T follicular helper cell (primary cell): ENCODE measurements at places on chromosomes 2 and 18.

GRCh38 chr18:75207310-75208154, 1.4 kb downstream of the PTGR3 start:
- DNase-seq, result no peak

DNA sequence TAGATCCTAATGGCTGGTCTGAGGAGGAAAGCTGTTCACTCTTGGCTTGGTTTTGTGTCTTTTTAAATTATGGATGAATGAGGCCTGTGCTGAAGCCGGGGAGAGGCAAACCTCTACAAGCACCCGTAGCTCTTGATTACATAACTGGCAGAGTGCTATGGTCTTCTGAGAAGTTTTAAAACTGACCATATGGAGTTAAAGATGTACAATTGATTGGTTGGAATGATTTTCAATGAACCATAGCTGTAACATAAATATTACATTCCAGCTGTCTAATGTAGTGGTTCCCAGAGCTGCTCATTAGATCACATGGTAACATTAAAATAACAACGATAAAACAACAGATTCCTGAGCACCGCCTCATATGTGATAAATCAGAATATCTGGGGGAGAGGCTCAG, 71.1 kb upstream of the MAP4K3 start:
- no peak for DNase-seq

DNA sequence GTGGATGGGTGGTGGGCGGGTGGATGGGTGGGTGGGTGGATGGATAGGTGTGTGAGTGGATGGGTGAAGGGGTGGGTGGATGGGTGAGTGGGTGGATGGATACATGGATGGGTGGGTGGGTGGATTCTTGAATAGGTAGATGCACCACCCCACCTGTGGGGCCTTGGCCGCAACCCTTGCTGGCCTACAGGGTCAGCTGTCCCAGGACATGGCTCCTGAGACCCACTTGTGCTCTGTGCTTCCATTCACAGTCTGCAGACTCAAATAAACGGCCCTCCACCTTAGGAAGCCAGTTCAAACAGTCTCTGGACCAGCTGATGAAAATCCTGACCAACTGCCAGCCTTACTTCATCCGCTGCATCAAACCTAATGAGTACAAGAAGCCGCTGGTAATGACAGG, 54.4 kb downstream of the MYO7B start:
- no peak for DNase-seq

DNA sequence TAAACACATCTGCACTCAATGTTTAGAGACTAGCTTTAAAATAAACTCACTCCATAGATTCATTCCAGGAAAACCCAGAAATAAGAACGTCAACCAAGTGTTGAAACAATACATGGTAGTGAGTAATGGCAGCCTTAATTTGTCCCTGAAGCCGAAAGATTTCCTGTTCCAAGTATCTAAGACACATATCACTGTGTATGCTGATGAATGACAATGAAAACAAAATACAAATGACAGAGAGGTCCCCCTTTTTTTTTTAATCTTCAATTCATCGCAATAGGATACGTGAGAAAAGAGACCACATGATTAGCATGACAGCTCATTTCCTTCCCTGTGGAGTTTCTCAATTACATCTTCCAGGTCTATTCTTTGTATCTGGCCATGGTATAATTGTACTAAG, 160.5 kb upstream of the STK17B start:
- no peak for DNase-seq

GRCh38 chr18:9925795-9926194, 12.0 kb downstream of the VAPA start:
- no peak for DNase-seq

GRCh38 chr2:223588251-223588650, 13.9 kb downstream of the SCG2 start:
- no peak for DNase-seq

GRCh38 chr2:146481629-146482028, 1363.2 kb upstream of the ACVR2A start:
- DNase-seq, result no peak

DNA sequence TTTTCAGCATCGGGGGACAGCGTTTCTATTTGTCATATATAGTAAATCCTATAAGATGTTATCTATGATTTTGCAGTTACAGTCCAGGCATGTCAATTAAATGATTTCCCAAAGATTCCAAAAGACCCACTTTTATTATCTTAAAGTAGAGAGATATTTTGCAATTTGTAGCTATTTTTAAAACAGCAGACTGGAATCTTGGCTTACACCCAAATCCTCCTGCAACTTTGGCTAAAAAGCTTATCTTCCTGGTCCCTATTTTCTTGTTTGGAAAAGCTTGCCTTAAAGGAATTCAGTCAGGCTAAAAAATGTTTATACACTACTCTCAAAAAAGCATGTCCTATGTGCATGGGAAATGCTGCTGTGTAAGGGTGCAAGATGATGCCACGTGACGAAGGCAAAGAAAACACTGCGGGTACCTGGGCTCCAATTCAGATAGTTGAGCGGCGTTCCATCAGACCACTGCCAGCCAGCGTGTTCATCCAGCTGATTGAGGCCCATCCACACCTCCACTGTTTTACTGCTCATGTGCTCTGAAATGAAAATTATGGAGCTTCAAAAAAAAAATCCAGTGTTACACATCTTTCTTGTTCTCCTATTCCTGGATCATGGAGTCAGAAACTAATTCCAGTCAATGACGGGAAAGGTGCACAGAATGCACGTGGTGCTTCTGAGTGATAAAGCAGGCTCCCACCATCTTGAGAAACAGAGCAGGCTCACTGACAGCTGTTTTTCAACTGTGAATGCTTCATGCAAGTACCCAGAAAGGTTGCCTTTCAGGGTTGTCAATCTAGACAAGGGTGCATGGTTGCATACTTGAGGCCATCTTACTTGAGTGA, 33.8 kb downstream of the PLA2R1 start:
- DNase-seq, result no peak

DNA sequence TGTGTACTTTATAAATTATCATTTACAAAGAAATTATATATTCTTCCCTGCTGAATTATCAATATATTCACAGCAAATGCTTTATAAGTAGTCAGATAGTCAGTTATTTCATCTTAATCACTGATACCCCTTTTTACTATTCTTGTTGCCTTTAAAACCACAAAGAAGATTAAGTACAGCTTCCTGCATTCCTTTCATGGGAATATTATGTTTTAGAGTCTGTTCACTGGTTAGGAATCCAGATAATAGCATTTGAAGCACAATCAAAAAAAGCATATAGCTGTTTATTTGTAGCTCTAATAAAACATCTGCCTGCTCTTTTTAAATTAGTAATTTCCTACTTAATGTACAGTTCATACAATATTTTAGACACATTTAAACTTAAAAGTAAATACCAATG, 508.9 kb downstream of the FBXO15 start:
- no peak for DNase-seq

GRCh38 chr2:95552911-95553310, 38.9 kb upstream of the TRIM43 start:
- DNase-seq, result no peak

GRCh38 chr18:10293966-10294365, 160.5 kb upstream of the APCDD1 start:
- no peak for DNase-seq

- no peak for DNase-seq
Measured at GRCh38 chr2:119696005-119696404, 17.0 kb downstream of the TMEM177 start.

DNA sequence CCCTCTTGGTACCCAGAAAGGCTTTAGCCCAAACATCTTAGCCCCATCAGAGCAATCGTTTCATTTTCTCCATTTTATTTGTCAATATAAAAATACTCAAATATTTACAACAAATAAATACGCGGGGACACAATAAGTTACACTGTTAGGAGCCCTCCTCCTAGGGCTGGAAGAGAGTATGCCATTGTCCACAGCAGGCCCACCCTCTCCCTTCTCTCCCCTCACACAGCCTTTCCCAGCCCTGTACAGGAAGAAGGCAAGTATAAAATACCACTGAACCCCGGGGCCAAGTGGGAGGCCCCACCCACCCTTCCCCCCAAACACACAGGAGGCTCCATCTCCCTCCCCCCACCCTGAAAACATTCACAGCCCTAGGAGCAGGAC, 1.9 kb upstream of the ANKRD39 start:
- DNase-seq, result no peak

DNA sequence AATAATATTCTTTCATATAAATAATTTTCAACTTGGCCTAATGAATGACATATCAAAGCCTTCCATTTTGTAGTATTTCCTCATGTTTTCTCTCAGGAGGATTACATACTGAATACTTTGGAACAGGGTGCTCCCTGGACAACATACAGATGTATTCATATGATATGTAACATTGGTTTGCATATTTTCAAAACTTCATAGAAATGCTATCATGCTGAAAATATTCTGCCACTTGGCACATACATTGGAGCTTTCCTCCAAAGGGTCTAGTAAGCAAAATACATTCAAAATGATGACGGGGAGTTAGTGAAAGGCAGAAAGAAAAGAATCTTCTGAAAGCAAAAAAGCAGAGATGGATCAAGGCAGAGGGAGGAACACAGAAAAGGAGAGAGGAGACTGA, 38.1 kb upstream of the RTN4 start:
- no peak for DNase-seq

DNA sequence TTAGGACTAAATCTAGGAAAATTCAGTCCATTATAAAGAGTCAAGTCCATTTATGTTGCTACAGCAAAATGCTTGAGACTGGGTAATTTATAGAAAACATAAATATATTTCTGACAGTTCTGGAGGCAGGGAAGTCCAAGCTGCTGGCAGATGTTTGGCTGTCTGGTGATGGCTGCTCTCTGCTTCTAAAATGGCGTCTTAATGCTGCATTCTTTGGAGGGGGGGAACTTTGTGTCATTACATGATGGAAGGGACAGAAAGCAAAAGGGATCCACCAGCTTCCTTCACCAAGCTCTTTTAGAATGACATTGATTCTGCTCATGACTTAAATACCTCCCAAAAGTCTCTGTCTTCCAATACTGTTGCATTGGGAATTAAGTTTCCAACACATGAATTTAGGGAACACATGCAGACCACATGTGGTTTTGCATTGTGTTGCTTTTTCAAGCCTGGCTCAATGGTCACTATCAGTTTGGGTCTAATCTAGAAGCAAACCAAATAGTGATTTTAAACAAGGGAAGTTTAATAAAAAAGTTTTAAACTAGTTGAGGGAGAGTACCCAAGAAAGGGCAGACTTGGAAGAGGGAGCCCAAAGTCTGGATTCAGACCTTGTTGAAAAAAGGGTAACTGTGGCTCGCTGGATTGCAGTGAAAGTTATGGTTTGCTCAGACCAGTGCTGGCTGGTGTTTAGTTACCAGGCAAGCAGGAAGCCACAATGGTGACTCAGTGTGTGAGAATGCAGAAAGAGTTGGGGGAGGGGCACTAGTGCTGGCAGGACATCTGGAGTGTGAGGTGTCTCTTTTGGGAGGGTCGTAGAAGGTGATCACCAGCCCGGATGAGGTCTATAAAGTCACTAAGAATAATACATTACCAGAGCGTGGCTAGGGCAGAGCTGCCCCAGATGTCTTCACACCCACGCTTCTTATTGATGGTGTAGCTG, 30.8 kb downstream of the C18orf54 start:
- DNase-seq, result no peak
